SW480 (cell line): ENCODE measurements at places on chromosomes 11 and 22.

DNA sequence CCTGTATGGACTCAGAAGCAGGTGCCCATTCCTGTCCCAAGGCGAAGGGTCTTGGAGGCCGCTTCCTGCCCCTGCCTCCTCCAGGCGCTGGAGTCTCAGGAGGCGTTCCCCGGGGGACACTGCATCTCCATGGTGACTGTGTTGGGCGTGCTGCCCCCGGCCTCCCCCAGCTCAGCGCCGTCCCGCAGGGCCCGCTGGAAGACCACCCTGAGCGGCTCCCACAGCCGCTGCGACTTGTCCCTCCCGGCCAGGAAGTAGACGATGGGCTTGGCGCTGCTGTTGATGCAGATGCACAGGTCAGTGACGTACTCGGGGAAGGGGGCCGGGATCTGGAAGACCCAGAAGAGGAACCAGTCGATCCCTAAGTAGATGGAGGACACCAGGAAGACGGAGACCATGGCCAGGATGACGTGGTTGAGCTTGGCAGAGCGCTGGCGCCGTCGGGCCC, 7.8 kb downstream of the MRGPRF start:
- no peak for DNase-seq

- DNase-seq = peak; percentile 23
Measured at GRCh38 chr22:22030493-22031182, 48.1 kb upstream of the TOP3B start.

- DNase-seq = no peak
Measured at GRCh38 chr11:112925516-112926310, 35.5 kb upstream of the NCAM1 start.

DNA sequence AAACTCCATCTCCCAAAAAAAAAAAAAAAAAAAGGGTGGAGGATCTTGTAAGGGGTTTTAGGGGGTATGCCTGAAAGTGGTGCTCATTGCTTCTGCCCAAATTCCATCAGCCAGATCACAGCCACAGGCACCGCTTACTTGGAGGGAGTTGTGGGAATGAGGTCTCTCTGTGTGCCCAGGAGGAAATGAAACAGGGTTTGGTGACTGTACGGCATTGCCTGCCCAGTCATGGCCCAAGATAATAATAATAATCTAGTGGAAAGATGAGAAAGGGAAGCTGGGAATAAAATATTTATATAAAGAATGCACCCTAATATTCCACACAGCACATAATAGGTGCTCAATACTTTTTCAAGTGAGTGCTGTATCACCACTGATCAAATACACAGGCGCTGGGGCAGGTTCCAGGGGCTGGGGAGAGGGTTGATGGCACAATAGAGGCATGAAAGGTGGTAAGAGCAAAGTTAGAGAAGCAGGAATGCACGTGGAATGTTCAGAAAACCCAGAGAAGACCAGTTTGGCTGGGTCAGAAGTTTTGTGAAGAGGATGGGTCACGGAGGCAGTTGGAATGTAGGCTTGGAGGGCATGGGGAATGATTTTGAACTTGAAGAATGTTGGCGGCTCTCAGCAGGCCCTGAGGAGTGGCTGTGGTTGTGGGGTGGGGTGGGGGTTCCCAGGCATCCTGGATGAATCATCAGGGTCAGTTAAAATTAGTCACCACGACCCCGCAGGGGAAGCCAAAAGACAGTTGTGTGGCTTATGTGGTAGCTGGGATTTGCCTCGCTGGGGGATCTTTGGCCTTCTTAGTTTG, 12.5 kb upstream of the MB start:
- peak; percentile 88 for DNase-seq

DNA sequence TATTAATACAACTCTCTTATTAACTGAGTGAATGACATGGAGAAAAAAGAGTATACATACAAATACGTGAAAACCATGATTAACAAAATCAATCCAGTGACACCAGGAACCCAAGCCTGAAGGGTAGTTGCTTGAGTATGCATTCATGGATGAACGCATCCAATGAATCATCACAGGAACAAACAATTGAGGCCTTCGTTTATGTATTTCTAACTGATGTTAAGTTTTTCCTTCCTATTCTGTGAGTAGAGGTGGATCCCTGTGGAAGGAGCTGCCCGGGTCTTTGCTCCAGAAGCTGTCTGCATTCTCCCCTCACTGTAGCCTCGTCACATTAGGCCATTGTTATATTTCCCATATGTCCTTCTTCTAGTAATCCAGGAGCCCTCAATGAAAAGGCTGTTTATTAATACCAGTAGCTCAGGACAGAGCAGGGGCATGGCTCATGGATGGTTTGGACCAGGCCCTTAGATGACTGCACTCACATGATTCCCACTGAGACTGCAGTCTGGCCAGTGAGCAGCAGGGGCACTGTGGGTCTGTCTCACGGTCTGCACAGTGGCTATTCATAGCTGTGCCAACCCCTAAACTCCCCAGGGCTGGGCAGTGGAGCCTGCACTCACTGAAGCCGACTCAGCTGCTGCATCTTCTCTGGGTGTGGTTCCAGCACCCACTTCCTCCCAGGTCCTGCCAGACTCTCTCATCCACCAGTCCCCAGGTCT, 128.1 kb upstream of the TOP3B start:
- DNase-seq = peak; percentile 74

DNA sequence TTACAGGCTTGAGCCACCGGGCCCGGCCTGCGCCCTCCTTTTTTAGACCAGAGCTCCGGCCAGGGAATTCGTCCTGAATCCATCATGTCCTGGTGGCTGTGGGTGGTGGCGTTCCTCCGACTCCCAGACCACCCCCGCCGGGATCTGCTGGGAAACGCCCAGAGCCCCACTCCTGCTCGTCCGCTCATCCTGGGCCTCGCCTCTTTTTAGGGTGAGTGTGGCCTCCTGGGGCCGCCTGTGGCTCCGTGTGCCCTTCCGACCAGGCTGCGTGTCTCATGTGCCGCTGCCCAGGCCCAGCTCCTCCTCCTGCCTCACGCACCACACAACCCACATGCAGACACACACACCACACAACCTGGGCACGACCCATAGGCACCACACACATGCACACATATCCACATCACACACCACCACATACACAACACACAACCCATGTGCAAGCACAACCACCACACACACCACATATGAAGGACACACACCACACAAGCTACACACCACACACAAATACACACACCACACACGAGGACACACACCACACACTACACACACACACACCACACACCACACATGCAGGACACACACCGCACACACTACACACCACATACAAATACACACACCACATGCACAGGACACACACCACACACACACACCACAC, 946.2 kb downstream of the BRD1 start:
- no peak for DNase-seq

GRCh38 chr11:112554586-112554985, 293.9 kb upstream of the PLET1 start:
- no peak for DNase-seq

GRCh38 chr11:79575701-79576100, 134.9 kb upstream of the TENM4 start:
- no peak for DNase-seq

GRCh38 chr22:42994917-42995562, 19.9 kb downstream of the PACSIN2 start:
- DNase-seq = no peak

- DNase-seq = no peak
Measured at GRCh38 chr11:86587264-86588193, 84.9 kb downstream of the ME3 start.

GRCh38 chr11:210122-210802, 2.8 kb downstream of the RIC8A start:
- DNase-seq = no peak

- no peak for DNase-seq
Measured at GRCh38 chr11:111603611-111604130, 1.4 kb downstream of the SIK2 start.

GRCh38 chr22:37043209-37043827, 8.2 kb upstream of the KCTD17 start:
- DNase-seq = no peak

GRCh38 chr22:38051900-38052862, 5.0 kb upstream of the PICK1 start:
- peak; percentile 82 for DNase-seq

DNA sequence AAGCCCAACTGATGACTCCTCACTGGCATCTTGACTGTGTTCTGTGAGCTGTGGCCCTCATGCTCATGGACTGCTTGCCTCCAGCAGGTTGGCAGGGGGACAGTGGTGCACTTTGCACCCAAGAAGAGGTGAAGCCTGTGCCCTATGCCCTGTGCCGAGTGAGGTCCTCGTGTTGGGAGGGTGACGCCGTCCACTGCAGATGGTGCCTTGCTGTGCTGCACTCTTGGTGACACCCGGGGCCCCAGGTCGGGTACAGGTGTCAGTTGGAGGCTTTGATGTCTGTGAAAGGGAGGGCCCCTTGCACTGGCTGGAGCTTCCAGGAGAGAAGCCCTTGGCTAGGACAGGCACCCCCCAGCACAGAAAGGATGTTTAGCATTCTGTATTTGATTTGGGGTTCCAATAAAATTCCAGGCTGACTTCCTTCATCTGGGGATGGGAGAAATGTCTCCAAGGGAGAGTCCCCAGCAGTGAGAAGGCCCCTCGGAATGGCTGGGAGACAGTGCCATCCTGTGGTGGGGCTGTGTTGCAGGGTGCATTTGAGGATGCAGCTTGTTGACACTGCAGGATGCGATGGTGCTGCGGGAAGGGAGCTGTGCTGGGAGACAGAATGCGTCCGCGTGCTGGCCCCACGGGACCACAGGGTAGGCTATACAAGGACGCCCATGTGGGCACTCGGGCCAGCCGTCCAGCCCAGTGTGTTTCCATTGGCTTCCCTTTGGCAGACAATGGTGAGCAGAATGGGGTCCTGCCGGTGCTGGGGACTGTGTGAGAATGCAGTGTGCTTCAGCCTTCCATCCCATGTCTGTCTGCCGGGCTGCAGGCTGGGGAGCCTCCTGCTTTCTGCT, 2.5 kb upstream of the ZDHHC8 start:
- DNase-seq = peak; percentile 35

- DNase-seq = no peak
Measured at GRCh38 chr11:87493516-87493915, 455.8 kb downstream of the TMEM135 start.
